ENCODE measurements at places on chromosomes 7 and 10.

- no peak for DNase-seq
Measured at GRCh38 chr7:128063088-128063487, 31.9 kb upstream of the LRRC4 start.

- DNase-seq, result no peak
Measured at GRCh38 chr10:114751856-114752255, 69.7 kb upstream of the FHIP2A start.

DNA sequence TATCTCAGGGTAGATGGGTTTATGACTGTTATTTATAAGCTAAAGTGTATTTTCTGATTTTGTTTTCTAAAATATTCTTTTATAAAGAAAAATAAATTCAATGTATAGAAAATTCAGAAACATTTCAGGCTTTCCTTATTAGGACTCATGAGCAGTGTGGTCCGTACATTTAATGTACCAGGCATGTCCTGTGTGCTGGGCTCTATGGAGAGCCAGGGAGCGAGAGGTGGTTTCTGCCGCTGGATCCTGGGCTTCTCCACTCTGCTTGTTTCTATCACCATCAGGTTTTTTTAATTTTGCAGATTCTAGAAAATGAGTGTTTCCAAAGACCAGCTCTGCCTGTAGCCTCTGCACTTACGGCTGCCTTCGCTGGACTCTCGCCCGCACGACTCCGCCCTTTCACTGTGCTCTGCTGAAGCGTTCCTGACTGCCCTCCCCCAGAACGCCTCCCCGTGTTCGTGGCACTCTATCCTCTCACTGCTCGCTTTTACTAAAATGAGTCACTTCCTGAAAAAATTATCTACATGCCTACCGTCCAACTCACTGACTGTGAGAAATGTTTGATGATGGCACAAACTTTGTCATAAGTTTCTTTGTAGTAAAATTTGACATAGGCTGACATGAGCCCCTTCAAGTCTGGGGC is 188.5 kb downstream of the ZMYND11 start:
- peak; percentile 17 for DNase-seq

DNA sequence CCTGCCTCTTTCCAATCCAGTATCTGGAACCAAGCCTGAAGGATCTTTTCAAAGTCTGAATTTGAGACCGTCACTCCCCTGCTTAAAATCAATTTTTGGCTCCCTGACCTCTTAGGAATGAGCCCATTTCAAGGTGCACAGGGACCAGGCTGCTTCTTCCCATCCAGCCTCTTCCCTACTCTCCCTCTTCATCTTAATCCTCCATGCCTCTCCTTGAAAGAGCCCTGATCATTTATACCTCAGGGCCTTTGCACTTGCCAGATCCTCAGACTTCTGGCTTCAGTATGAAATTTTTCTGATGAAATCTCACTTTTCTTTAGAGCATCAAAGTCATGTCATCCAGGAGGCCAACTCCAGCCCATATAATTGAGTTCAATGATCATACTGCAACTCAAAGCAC is 399.5 kb upstream of the CELF2 start:
- DNase-seq, result no peak

GRCh38 chr7:84510505-84510904 is 315.9 kb upstream of the SEMA3A start:
- DNase-seq, result no peak

DNA sequence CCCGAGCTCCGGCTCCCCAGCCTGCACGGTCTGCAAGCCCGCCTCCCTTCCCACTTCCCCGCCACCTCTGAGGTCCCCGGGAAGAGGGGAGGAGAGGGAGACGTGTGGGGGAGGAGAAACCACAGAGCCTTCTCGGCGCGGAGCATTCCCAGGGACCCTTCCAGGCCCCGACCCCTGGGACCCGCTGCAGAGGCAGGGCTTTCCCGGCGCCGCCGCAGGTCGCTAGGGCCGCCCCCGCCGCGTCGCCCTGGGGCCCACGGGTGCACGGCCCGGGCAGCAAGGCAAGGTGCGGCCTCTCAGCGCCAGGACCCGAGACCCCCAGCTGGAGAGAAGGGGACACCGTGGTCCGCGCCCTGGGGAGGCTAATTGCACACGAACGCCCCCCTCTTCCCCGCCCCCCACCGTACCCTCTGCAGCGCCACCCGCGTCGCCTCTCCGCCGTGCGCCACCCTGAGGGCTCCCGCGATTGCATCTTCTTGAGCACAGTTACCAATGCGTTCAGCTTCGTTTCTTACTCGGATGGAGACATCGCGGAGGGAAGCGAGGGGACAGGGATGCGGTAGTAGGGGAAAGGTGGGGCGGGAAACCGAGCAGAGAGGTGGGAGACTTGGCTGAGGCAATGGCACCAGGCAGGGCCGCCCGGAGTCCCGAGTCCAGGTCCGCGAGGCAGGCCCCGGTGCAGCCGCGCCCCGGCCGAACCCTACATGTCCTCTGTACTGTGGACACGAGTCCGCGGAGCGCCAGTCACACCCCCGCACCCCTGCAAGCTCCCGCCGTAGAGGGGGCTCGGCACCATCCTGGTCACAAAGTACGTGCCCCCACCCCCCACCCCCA is 28.9 kb downstream of the SKIDA1 start:
- DNase-seq, result no peak

DNA sequence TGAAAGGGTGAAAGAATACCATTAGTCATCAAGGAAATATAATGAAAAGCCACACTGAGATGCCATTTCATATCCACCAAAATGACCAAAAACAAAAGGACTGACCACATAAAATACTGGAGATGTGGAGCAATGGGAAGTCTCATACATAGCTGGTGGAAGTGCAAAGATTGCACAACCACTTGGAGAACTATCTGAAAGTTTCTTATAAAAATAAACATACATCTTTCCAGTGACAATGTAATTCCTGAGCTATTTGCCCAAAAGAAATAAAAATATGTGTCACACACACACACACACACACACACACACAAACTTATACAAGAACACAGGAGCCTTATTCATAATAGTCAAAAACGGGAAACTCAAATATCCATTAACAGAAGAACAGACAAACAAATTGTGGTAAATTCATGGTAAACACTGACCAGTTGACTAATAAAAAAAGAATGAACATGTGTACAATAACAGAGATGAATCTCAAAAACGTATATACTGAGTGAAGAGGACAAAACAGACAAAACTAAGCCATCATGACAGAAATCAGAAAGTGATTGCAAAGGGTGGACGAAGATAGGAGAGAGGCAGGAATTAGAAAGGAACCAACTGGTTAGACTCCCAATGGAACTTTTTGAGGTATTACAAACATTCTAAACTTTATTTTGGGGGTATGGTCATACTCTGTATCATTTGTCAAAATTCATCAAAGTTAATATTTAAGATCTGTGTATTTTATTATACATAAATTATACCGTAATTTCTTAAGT is 21.5 kb downstream of the WASL start:
- no peak for DNase-seq

DNA sequence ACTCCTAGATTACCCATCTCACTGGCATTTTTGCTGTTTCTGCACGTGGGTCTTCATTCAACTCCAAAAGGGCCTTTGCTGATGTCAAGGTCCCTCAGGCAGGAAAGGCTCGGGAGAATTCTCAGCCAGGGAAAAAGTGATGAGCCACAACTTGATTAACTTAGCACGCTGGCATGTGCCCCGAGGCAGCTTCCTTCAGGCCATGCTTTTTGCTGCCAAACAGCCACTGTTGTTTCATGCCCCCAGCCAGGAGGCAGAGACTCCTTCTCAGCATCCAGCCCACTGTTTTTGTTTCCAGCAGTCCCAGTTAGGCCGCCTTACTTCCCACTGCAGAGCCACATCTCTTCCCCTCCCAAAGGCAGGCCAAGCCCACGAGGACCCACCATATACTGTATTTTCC is 266.5 kb upstream of the YAE1 start:
- DNase-seq, result no peak
